Cortex of kidney (tissue), 1 donor: ENCODE measurements at places on chromosomes 5 and 9.

DNA sequence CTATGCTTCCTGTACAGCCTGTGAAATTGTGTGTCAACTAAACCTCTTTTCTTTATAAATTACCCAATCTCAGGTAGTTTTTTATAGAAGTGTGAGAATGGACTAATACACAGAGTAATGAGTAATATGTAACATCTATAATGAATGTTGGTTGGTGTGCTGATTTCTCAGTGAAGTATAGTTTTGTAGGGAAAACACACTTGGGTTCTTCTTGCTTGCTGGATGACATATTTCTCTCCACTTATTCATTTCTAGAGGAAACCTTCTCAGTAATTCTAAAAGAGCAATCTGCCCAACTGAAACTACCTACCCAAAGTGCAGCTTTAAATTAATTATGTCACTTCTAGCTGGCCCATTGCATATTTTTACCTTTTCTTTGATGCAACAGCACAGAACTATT lies 81.1 kb upstream of the RORB start:
- DNase-seq: no peak

DNA sequence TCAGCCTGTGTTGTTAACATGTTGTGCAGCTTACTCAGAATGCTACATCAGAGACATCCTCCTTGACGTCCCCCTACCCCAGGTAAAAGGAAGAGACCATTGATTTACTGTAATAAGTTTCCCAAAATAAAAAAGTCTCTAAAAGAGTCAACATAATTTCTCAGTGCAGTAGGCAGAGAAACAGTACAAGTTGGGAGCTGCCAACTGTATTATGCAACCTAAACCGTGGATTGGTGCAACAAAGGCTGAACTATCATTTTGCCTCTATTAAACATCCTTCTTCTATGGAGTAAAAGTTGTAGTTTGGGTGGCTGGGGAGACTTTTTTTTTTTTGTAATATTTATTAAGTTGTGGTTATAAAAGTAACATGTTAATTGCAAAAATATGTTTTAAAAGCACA lies 208.0 kb downstream of the NR3C1 start:
- DNase-seq: no peak

DNA sequence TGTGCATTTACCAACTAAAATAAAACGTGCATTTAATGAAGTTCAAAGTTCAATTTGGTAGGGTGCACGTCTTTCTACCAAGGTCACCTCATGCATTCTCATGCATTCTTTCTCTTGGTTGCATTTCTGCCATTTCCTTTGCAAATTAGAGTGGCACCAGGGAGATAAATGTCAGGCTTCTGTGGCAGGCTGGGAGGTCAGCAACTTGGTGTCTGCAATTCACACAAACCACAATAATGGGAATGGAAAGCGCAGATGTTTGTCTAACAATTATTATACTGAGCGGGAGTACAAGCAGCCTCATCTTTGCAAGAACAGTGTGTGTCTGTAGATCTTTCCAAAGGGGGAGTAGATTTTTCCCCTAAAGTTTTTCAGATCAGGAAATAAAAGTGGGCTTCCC lies 411.7 kb downstream of the DMRT2 start:
- no peak for DNase-seq

DNA sequence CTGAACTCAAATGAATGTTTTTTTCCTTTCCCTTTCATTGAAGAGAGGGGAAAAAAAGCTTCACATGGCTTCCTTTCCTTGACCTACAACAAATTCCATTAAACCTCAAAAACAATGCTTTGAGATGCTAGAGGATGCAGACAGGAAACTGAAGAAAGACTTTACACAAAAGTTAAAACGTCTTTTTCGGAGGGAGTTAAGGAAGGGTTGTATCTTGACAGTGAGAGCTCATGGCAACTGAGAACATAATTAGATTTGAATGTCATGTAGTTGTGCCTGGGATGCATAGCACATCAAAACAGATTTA lies 66.4 kb downstream of the EBF1 start:
- no peak for DNase-seq
